Progenitor cell of endocrine pancreas (in vitro differentiated cells): ENCODE measurements at places on chromosomes 11 and 22.

- H3K27ac ChIP-seq, result peak overlapping the region; percentile 8
- no peaks in the 10 kb centered on the region for H3K36me3 ChIP-seq
- no peaks in the 10 kb centered on the region for H3K27me3 ChIP-seq
- DNase-seq, result no peak
- no peak overlapping the region for H3K4me3 ChIP-seq
Measured at GRCh38 chr11:84471501-84471900, 1155.6 kb downstream of the DLG2 start.

DNA sequence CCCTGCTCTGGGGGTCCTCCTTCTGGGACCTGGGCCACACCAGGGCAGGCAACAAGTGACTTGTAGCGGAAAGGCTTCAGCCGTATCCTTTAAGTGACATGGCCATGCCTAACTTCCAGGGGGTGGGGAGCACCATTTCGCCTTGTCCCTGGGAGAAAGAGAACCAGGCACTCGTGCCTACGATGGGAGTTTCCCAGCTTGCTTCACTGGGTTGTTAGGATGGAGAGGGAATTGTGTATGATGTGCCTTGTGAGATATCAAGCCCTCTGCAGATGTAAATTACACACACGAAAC is 151.4 kb downstream of the CACNA1I start:
- H3K4me1 ChIP-seq, result peaks cover 15% of the 10 kb centered on the region
- H3K27me3 ChIP-seq, result peaks cover 20% of the 10 kb centered on the region
- no peak overlapping the region for H3K27ac ChIP-seq

- H3K27ac ChIP-seq, result no peak overlapping the region
- DNase-seq, result no peak
- H3K4me3 ChIP-seq, result no peak overlapping the region
- peaks cover 4% of the 10 kb centered on the region for H3K4me1 ChIP-seq
- H3K27me3 ChIP-seq, result peaks cover 5% of the 10 kb centered on the region
Measured at GRCh38 chr22:23500508-23501260, 79.4 kb downstream of the IGLL1 start.

DNA sequence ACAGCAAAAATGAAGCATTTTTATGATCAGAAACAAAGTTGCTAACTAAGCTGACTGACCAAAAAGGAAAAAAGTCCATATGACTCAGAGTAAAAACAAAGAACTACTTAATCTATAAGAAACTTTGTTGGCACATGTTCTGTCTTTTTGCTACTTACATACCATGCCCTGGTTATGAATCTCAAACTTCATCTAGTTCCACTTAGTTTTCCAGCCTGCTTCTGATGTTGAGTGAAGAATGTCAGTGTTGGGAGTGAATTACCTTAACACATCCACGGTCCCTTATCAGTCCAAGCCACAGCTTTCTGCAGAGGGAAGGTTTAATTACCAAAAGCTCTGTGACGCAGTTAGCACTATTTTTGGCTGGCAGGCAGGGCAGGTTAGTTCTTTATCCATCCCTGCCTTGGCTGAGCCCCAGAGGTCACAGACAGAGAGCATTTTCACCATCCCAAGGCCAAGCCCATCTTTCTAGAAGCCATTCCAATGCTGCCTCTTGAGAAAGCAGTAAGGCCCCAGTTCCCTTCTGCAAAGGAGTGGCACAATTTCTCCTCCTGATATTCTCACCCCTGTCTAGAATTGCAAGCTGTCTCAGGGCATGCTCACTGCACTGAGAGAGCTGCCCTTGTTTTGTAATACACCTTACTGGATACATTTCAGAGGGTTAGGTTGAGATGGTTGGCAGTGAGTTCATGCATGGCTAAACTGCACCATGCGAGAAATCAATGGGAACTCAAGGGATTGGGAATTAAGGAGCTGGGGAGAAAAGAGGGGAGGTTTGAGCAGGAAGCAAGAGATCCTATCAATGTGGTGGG is 67.1 kb downstream of the SLC1A2 start:
- no peaks in the 10 kb centered on the region for H3K36me3 ChIP-seq
- DNase-seq, result no peak
- H3K4me3 ChIP-seq, result no peak overlapping the region
- H3K27me3 ChIP-seq, result peaks cover 11% of the 10 kb centered on the region

- no peak overlapping the region for H3K4me3 ChIP-seq
- no peaks in the 10 kb centered on the region for H3K4me1 ChIP-seq
- no peak for DNase-seq
- no peaks in the 10 kb centered on the region for H3K36me3 ChIP-seq
- H3K27ac ChIP-seq, result no peak overlapping the region
Measured at GRCh38 chr11:6742260-6742659, 29.5 kb downstream of the OR2AG2 start.

- no peak for DNase-seq
- no peaks in the 10 kb centered on the region for H3K27me3 ChIP-seq
- H3K4me3 ChIP-seq, result no peak overlapping the region
- peaks cover 6% of the 10 kb centered on the region for H3K4me1 ChIP-seq
- no peak overlapping the region for H3K27ac ChIP-seq
Measured at GRCh38 chr11:56917708-56918400, 70.9 kb upstream of the OR5AK2 start.

DNA sequence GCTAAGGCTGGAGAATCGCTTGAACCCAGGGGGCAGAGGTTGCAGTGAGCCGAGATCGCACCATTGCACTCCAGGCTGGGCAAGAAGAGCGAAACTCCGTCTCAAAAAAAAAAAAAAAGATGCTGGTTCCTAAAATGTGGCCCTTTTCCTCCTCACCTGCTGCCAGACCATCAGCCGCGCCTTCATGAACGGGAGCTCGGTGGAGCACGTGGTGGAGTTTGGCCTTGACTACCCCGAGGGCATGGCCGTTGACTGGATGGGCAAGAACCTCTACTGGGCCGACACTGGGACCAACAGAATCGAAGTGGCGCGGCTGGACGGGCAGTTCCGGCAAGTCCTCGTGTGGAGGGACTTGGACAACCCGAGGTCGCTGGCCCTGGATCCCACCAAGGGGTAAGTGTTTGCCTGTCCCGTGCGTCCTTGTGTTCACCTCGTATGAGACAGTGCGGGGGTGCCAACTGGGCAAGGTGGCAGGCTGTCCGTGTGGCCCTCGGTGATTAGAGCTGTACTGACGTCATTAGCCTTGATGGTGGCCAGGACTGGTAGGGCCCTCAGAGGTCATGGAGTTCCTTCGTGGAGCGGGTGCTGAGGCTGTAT is 50.7 kb upstream of the PPP6R3 start:
- DNase-seq, result no peak
- H3K27ac ChIP-seq, result no peak overlapping the region
- no peak overlapping the region for H3K4me3 ChIP-seq
- no peaks in the 10 kb centered on the region for H3K27me3 ChIP-seq
- H3K36me3 ChIP-seq, result peaks cover 24% of the 10 kb centered on the region

- peaks cover 8% of the 10 kb centered on the region for H3K27me3 ChIP-seq
- no peak for DNase-seq
- H3K36me3 ChIP-seq, result no peaks in the 10 kb centered on the region
- H3K27ac ChIP-seq, result no peak overlapping the region
Measured at GRCh38 chr22:35140879-35141745, 75.2 kb downstream of the ISX start.

DNA sequence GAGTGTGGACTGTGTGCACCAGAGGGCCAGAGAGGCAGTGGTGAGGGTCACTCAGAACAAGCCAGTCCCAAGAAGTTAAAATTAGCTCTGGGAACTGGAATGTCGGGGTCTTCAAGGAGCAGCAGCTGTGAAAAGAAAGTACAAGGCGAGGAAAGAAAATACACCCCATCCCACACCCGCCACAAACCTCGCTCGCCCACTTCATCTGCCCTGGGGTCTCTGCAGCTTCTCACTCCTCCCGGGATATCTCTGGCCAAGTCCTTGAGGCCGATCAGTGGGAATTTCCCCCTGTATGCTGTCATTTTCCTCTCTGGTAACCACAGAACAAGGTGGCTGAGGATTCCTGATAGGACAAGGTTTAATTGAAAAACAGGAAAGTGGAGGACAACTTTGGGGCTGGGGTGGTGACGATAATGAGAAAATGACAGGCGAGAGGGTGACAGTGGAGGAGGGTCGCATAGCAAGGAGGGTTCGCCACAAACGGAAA is 36.3 kb upstream of the TIMP3 start:
- H3K27me3 ChIP-seq, result peaks cover 6% of the 10 kb centered on the region
- H3K4me3 ChIP-seq, result no peak overlapping the region
- no peaks in the 10 kb centered on the region for H3K4me1 ChIP-seq
- no peaks in the 10 kb centered on the region for H3K36me3 ChIP-seq
- no peak for DNase-seq
- no peak overlapping the region for H3K27ac ChIP-seq
